Psoas muscle (tissue), 8 donors: ENCODE measurements at places on chromosomes 3 and 15. TPM values are rescaled to one million over a fixed set of nuclear protein-coding genes. Genes with fewer than 3 reads are reported as not detected.
A peak's percentile ranks its signal among the peaks of the same experiment; 100 is the strongest.

- no peak for DNase-seq
Measured at GRCh38 chr3:37559461-37559860, 302.2 kb upstream of the CTDSPL start.

GRCh38 chr15:78715434-78715833 is 74.4 kb upstream of the CHRNB4 start:
- DNase-seq: no peak

The LSAMP gene
- not detected for total RNA-seq

- peak; percentile 34 for DNase-seq
Measured at GRCh38 chr3:138351916-138352550, 3.7 kb downstream of the MRAS start.

The TICRR gene
- not detected for total RNA-seq

GRCh38 chr15:95085056-95085455 is 853.7 kb downstream of the MCTP2 start:
- DNase-seq: no peak

The TBL1XR1 gene
- total RNA-seq: 58.6 TPM

DNA sequence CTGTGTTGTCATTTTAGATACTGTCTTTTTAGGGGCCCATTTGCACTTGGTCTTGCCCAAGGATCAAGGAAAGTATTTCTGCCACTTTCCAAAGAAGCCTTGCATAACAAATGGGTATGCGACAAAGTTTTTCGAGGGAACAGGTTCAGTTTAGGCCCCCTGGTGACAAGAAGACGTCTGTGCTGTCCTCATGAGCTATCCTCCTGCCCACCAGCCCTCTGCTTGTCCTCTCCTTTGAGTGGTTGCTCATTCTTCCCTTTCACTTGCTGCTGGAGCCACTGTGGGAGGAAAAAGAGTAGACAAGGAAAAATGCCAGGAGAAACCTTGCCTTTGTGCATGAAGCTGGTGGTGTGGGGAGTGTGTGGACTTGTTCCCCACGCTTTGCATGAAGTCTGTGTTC is 171.9 kb downstream of the CACNA2D3 start:
- DNase-seq: no peak

- no peak for DNase-seq
Measured at GRCh38 chr3:105904251-105904650, 35.4 kb upstream of the CBLB start.

The ERICH6 gene
- total RNA-seq: not detected

The CPB1 gene
- 6.2 TPM for total RNA-seq

DNA sequence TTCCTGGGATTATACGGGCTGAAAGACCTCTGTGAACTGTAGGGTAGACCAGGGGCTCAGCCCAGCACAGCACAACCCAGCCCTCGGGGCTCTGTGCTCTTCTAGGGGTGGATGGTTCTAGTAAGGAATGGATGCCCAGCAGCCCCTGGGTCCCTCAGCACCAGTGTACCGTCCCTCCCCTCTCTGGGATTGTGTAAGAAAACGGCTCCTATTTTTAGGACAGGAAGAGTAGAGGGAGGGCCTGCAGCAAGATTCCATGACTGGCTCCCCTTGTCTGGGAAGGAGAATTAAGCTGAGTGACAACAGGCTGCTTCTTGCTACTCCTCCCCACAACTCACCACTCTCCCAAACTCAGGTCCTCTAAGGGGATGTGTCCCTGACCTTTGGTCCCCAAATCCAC is 270.8 kb upstream of the TOPAZ1 start:
- DNase-seq: no peak

DNA sequence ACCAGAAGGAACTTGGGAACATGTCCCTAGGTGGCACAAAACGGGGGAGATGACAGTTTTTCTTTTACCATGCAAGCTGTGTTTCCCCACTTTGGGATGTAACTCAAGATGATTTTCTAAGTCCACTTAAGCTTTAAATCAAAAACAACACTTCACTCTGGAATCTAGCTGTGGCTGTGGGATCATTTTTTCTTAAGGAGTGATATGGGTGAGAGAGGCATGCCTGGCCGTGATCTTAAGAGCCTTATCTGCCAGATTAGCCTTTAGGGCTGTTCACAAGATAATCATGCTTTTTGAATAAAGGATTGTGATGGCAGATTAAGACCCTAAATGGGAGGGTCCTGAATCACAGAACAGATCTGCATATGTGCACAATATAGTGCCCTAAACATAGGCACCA is 384.8 kb upstream of the SEMA6D start:
- DNase-seq: no peak

DNA sequence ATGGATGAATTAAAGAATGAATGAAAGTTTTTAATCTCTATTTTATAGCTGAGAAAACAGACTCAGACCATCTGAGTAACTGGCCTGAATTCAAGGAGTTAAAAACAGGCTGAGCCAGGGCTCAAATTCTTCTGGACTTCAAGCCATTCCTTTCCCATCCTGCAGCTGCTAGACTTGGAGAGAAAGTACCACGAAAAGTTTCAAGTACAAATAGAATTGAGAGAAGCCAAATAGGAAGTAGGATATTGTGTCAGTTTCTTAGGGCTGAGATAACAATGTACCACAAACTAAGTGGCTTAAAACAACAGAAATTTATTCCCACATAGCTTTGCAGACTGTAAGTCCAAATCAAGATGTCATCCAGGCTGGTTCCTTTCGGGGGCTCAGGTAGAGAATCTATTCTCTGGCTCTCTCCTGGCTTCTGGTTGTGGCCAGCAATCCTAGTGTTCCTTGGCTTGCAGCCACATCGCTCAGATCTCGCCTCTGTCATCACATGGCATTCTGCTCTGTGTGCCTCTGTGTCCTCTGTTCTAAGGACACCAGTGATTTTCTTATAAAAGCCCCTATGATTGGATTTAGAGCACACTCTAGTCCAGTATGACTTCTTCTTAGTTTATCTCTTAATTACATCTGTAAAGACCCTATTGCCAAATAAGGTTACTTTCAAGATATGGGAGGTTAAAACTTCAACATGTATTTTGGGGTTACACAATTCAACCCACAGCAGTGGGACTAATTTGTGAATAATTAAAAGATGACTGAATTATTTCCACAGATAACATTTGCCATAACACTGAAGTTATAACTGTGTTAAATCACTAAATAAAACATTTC is 25.7 kb upstream of the GOLIM4 start:
- peak; percentile 58 for DNase-seq

DNA sequence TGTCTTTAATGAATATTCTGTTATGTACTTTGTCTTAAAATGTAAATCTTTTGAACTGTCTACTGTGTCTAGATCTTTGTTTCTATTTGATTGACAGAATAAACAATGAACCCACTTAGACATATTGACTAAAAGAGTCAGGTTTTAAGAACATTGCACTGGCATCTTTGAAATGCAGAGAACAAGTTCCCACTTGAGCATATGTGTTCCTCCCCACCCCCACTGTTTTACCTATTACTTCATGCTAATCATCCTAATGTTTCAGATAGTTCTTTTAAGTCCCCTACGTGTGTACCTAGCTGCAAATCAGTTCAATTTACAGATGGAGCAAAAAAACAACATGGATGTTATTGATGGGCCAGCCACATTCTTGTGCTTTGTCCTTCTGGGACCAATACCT is 11.7 kb upstream of the TCF12 start:
- DNase-seq: no peak

- DNase-seq: no peak
Measured at GRCh38 chr3:98741121-98741716, 21.9 kb upstream of the ST3GAL6 start.

The UACA gene
- 426 TPM for total RNA-seq

The BSN gene
- total RNA-seq: 0.95 TPM

- DNase-seq: peak; percentile 3
Measured at GRCh38 chr3:126126811-126127431, 43.0 kb upstream of the SLC41A3 start.

The ZBTB47 gene
- total RNA-seq: 87.2 TPM

The PARP15 gene
- total RNA-seq: 0.90 TPM

DNA sequence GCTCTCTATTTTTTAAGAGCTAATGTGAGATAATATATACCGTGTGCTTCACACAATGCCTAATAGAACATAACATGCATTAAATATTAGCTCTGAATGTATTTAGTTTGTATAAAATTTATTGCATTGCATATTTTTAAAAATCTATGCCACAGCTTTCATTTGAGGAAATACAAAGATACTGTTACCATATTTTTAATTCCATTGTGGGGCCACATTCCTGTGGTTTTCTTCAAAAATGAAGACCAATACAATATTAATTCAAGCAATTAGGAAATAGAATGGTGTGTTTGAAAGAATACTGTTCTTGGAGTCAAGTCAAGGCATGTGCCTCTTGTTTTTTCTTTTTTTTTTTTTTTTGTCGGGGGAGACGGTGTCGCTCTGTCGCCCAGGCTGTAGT is 95.4 kb upstream of the CADPS start:
- DNase-seq: no peak
